ENCODE measurements at places on chromosomes 1 and 21.

GRCh38 chr1:17929224-17929623 is 174.1 kb downstream of the ACTL8 start:
- DNase-seq: no peak

GRCh38 chr1:111644506-111644905 is 24.9 kb downstream of the RAP1A start:
- no peak for DNase-seq

- no peak for DNase-seq
Measured at GRCh38 chr1:52032124-52032784, 1.4 kb downstream of the KTI12 start.

- DNase-seq: no peak
Measured at GRCh38 chr1:26429721-26430120, 2.4 kb upstream of the DHDDS start.

- DNase-seq: no peak
Measured at GRCh38 chr1:205270764-205271163, 43.0 kb downstream of the TMCC2 start.

DNA sequence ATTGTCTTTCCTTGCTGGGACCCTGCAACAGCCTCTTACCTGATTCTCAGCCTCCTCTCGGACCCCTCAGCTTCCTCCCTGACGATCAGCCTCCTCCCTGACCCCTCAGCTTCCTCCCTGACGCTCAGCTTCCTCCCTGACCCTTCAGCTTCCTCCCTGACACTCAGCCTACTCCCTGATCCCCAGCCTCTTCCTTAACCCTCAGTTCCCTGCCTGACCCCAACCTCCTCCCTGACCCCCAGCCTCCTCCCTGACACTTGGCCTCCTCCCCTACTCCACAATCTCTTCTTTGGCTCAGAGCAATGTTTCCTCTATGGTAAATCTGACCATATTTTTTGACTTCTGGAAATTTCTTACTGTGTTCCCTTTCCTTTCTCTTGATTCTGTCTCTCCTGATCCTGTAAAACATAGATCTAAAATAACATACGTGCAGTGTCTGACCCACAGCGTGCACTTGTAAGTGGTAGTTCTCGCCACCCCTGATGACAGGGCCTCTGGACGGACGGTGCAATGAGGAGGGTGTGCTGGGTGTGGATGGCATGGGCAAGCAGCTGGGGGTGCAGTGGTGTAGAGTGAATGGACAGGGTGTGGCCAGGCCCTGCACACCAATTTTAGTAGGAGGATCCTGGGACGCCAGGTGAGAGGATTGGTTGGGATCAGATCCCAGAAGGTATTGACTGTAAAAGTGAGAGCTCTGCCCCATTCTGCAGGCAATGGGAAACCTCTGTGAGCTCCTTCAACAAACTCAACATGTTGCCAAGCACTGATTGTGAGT is 264.1 kb downstream of the FOXD2 start:
- no peak for DNase-seq

DNA sequence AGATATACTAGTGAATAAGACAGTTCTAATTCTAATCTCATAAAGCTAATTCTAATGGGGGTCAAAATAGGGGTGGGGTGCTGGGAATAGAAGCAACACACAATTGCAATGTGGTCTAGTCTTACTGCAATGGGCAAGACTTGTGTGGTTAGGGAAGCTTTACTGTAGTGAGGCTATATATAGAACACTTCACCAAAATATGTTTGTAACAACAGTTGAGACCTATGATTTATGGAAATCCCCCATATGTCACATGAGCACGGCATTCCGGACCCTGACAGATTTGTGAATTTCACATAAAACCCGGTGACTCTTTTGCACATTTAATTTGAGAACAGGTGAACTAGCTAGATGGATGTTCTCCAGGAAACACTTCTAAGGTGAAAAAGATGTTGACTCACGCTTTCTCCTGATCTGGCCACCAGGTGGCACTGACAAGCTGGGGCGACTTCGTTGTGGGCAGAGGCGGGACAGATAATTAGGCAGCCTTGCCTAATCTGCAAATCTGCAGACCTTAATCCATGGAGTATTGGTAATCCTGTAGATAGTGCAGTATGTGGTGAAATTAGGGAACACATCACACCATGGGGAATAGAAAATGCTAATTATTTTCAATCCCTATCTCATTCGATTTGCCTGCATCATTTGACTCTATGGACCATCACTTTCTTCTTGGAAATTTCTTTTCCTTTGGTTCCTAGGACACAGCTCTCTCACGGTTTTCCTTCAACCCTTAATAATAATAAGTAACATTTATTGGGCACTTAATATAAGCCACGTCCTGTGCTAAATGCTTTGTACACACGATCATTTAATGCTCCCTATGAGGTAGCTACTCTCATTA is 37.7 kb downstream of the KIAA0040 start:
- peak; percentile 82 for DNase-seq

GRCh38 chr1:152189657-152190442 is 30.8 kb upstream of the RPTN start:
- DNase-seq: peak; percentile 80

GRCh38 chr1:17348593-17349234 is 23.3 kb upstream of the PADI6 start:
- DNase-seq: no peak

DNA sequence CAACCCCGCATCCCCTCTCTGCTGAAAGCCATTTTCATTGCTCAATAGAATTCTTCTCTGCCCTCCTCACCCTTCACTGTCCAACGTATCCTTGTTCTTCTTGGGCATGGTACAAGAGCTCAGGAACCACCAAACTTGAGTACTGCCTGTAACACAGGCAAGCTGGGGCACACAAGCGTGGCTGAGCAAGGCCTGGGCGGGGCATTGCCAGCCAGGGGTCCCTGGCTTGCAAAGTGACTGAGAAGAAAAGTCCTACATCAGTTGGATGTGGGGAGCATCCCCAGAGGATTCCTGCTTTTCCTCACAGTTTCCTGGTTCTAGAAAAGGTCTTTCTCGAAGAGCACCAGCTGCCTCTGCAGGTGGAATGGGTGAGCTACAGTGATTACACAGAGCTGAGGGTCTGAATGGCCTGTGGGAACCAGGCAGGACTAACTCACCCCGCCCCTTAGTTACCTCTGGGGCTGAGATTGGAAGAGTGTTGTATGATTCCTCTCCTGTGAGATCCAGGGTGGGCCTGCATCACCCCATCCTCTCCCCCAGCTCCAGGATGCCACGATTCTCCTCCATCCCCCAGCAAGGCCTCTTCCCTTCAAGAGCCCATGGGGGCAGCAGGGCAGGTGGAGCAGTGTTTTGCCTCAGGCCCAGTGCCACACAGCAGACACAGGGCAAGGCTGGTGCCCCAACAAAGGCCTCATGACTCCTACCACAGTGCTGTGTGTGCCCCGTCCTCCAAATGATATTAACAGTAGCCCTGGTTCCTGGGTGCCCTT is 121.9 kb downstream of the MATN1 start:
- DNase-seq: no peak

DNA sequence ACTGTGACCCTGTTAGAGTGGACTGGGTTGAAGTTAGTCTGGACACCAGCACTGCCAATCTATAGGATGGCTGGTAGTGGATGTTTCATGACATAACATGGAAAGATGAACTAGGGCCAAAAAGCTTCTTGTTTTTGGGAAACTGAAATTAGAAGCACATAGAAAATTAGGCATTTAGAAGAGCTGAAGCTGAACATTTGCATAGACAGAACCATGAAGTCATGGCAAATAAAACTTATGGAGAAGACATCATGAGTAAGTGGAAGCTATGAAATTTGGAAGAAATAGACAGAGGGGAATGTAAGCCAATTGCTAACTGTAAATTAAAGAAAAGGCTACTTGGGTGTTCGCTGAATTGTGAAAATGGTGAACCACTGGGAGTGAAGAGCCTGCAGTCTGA is 2.7 kb upstream of the S100A11 start:
- no peak for DNase-seq

GRCh38 chr21:43950481-43950880 is 61.6 kb upstream of the TRAPPC10 start:
- no peak for DNase-seq

DNA sequence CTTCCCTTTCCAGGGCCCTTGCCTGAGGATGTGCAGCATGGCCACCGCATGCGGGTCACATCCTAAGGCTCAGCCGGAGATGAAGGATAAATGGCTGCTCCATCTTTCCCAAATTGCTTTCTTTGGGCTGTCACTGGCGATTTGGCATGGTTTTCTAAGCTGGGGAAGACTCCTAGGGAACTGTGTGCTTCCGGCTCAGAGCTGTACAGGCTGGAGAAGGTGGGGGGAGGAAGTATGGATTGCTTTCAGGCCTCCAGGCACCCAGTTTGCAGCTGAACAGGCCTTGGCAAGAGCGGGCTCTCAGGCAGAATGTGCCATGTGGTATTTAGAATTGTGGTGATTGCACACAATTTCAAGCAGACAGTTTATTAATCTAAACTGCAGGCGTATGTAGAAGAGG is 48.9 kb downstream of the TMEM53 start:
- no peak for DNase-seq

DNA sequence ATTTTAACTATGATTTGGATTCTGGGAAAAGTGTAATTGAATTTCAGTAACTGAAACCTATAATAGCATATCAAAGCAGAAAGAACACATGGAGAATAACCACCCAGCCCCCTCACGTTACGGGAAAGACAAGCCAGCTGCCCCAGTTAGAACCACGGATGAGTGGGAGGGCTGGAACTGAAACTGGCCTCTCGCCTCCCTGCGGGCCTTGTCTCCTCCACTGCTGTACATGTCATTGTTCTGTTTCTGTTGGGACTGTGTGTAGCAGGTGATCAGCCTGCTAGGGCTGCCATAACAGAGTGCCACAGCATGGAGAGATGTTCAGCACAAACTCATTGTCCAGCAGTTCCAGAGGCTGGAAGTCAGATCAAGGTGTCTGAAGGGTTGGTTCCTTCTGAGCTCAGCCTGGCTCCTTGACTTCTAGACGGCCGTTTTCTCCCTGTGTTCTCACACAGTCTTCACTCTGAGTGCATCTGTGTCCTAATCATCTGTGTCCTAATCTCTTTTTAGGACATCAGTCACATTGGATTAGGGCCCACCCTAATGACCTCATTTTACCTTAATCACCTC is 52.4 kb downstream of the MAP3K21 start:
- DNase-seq: peak; percentile 46

DNA sequence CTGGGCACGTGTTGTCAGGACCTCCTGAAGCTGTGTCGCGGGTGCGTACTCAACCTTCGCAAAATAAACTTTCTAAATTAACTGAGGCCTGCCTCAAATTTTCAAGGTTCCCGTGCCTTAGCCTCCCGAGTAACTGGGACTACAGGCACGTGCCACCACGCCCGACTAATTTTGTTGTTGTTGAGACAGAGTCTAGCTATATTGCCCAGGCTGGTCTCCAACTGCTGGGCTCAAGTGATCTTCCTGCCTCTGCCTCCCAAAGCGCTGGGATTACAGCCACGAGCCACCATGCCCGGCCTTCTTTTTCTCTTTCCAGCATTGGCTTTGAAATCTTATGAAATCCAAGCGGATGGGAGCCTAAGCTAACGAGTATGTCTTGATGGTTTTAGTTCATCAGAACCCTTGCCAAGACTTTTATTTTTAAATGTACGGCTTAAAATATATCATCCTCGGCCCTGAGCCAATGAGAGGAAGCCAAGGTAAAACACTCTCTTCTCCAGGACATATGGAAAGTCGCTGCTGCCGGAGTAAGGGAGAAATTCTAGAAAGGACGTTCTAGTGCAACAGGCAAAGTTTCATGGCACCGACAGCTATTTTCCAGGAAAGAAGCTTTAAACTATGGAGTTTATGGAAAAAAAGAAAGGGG is 12.7 kb upstream of the ERVH48-1 start:
- DNase-seq: no peak

- no peak for DNase-seq
Measured at GRCh38 chr1:162319493-162320175, 57.0 kb downstream of the SPATA46 start.

GRCh38 chr1:178940068-178940765 is 69.3 kb upstream of the ANGPTL1 start:
- DNase-seq: no peak

DNA sequence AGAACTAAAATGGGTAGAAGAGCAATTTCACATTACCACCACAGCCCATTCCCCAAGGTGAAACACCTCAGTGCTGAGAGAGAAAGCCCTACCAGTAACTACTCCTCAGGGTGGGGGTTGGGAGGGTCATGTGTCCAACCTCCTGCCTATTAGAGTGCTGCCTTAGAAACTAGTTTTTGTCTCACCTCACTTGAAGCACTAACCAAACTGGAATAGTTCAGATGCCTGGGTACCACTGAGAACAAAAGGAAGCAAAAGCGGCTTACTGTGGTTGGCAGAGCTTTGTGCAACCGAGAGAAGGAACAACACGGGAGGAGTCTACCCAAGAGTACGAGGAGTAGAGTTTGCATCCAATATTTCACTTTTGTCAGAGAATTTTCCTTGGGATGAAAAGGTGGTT is 1207.5 kb upstream of the ADGRL2 start:
- no peak for DNase-seq

- no peak for DNase-seq
Measured at GRCh38 chr1:245962453-245962852, 544.6 kb downstream of the SMYD3 start.

- no peak for DNase-seq
Measured at GRCh38 chr1:226038661-226039060, 23.9 kb upstream of the H3-3A start.

DNA sequence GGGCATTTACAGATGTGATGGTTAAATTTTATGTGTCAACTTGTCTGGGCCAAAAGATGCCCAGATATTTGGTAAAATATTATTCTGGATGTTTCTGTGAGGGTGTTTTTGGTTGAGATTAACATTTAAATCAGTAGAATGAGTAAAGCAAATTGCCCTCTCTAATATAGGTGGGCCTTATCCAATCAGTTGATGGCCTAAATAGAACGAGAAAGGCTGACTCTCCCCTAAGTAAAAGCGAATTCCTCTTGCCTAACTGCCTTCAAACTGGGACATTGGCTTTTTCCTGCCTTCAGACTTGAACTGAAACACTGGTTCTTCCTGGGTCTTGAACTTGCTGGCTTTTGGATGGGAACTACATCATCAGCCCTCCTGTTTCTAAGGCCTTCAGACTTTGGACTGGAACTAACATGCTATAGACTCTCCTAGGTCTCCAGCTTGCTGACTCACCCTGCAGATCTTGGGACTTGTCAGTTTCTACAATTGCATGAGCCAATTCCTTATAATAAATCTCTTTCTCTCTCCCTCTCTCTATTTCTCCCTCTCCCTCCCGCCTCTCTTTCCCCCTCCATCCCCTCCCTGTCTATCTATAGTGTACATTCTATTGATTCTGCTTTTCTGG is 10.2 kb upstream of the NAV1 start:
- DNase-seq: no peak

DNA sequence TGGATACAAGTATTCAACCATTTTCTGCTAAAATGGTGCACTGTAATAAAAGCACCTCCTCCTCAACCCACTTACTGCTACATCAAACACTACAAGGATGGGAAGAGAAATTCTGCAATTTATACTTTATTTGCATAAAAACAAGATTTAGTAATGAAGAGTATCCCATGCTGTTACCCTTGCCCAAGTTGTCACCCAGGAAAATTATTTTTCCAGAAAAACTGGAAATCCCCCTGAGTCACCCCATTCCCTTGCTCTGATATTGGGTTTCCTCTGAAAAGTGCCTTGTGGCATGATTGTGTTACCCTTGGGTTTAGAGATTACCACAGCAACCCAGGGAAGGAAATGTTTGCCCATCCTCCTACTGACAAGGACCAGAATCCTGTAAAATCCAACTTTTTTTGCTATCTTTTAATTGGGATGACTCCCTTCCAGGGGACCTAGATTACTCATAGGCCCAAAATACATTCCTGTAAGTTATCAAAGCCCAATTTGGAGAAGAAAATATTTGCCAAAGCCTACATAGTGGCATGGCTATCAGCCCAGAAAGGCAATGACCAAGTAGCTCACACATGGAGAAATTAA is 16.5 kb upstream of the ZC3H11B start:
- no peak for DNase-seq

Measured in activated CD4-positive, alpha-beta memory T cell treated with anti-CD3 and anti-CD28 coated beads for 36 hours (primary cell).